ENCODE measurements at places on chromosomes 11 and 22. TPM values are rescaled to one million over a fixed set of nuclear protein-coding genes. Genes with fewer than 3 reads are reported as not detected.

DNA sequence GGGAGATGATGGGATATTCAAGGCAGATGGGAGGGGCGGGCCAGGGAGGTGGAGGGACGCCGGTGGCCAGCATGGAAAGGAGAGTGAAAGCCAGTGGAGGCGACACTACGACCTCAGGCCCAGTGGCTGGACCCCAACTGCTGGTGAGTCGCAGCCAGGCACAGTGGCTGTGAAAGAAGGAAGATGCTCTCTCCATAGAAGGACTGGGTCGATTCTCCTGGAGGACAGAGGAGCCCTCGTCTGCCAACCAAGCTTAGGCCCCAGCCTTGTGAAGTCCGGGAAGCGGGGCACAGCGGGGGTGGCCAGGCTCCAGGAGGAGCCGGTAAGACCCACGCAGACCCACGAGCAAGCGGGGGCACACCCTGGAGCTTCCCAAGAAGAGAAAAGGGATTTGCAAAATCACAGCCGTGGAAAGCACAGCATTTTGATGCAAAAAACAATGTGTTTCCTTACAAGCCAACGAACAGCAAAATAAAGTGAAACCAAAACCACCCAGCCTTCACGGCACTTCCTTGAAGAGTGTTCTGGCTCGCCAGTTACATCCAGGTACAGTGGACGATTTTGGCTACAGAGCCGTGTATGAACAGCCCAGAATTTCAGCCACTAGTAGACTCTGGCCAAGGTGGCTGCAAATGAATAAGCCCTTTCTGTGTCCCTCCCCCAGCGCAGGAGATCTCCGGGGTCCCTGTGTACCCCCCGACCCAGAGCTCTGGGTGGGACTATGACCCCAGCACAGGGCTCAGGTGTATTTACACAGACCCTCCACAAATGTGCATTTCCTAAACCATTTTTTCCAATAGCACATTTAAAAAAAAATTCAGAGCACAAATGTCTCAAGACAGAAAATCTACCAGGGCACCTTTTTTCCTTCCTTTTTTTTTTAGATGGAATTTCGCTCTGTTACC lies 96.9 kb downstream of the TRMU start:
- peak overlapping the region; percentile 86 for H3K27ac ChIP-seq
- peaks cover 1% of the 10 kb centered on the region for H3K36me3 ChIP-seq
- no peaks in the 10 kb centered on the region for H3K27me3 ChIP-seq
- peaks cover 10% of the 10 kb centered on the region for H3K4me1 ChIP-seq
- peak overlapping the region; percentile 82 for H3K4me3 ChIP-seq
- peak; percentile 37 for DNase-seq

DNA sequence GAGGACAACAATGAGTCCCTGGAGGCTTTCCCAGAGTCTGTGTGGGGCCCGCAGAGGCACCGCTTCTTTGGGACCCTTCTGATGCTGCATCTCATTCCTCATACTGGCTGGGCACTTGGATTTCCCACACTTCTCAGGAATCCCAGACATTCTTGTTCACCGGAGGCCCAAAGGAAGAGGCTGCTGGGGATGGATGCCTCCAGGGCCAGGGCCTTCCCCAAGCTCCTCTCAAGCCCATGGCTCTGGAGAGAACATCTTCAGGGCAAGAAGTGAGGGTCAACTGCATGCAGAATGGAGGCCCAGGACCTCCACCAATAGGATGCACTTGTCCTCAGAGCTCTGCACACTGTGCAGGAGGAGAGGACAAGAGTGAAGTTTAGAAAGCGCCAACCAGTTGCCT lies 34.6 kb downstream of the DKK3 start:
- H3K36me3 ChIP-seq, result no peaks in the 10 kb centered on the region
- no peaks in the 10 kb centered on the region for H3K4me1 ChIP-seq
- no peak for DNase-seq
- H3K27ac ChIP-seq, result no peak overlapping the region
- no peaks in the 10 kb centered on the region for H3K27me3 ChIP-seq
- no peak overlapping the region for H3K4me3 ChIP-seq

- H3K36me3 ChIP-seq, result peaks cover 9% of the 10 kb centered on the region
- DNase-seq, result no peak
- H3K4me1 ChIP-seq, result peaks cover 24% of the 10 kb centered on the region
- no peak overlapping the region for H3K4me3 ChIP-seq
These were observed 10.4 kb upstream of the MRPL17 start for GRCh38 chr11:6693342-6694228.

- no peak overlapping the region for H3K4me3 ChIP-seq
- peaks cover 3% of the 10 kb centered on the region for H3K27me3 ChIP-seq
These were observed 159.7 kb downstream of the FAT3 start for GRCh38 chr11:92384358-92384757.

DNA sequence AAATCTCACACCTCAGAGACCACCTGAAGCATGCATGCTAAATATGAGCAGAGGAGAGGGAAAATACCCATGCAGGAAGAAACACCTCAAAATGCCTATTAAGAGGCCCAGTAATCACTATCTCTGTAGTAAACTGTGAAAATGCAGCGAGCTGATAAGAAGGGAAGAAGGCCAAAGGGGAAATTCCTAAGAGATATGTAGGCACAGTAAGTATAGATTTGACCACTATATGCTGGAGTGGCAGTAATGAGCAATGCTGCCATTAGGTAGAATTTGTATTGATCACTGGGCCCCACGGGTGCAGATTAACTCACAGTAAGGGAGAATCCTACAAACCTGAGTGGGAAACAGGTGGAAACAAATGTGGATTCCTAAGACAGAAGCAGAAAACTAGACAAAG lies 1813.1 kb upstream of the RAG2 start:
- no peak overlapping the region for H3K27ac ChIP-seq
- no peak for DNase-seq
- H3K36me3 ChIP-seq, result no peaks in the 10 kb centered on the region
- H3K4me1 ChIP-seq, result no peaks in the 10 kb centered on the region

DNA sequence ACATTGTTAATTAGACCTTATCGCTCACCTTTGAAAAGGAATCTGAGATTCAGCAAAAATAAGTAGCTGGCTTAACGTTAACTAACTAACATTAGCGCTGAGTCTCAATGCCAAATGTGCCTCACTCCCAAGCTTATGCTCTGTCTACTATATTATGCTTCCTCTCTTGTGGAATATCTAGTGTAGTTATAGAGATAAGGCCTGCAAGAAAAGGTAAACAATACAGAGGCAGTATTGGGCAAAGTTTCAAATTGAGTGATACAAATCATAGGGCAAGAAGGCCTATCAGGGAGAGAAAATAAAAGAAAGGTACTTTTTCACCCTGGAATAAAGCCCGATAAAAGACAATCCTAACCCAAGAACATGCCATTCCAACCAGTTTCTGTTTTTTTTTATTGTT lies 61.6 kb upstream of the SLC17A6 start:
- no peak for DNase-seq
- H3K4me1 ChIP-seq, result no peaks in the 10 kb centered on the region
- no peaks in the 10 kb centered on the region for H3K36me3 ChIP-seq
- H3K27me3 ChIP-seq, result no peaks in the 10 kb centered on the region
- H3K4me3 ChIP-seq, result no peak overlapping the region
- no peak overlapping the region for H3K27ac ChIP-seq

DNA sequence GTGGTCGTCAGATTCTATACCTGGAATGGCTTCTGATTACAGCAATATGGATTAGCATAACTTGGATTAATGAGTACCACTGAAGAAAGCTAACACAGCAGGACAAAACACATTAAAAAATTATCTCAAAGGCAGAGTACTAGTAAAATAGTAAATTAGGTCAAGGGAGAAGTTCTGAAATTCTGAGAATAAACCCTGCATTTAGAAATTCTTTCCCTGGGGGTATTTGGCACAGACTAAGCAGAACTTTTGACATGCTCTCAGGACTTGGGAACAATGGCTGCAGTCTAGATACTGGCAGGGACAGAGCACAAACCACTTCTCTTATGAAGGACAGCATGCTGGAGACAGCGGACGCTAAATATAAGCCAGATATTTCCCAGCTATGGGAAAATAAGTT lies 85.6 kb upstream of the GRIA4 start:
- no peak overlapping the region for H3K4me3 ChIP-seq
- no peak for DNase-seq
- H3K36me3 ChIP-seq, result no peaks in the 10 kb centered on the region
- no peak overlapping the region for H3K27ac ChIP-seq
- no peaks in the 10 kb centered on the region for H3K4me1 ChIP-seq
- H3K27me3 ChIP-seq, result no peaks in the 10 kb centered on the region

- no peaks in the 10 kb centered on the region for H3K4me1 ChIP-seq
- no peak overlapping the region for H3K27ac ChIP-seq
- peaks cover 3% of the 10 kb centered on the region for H3K27me3 ChIP-seq
- H3K36me3 ChIP-seq, result no peaks in the 10 kb centered on the region
- no peak for DNase-seq
These were observed 349.7 kb downstream of the BUD13 start for GRCh38 chr11:116422956-116423600.

GRCh38 chr11:67270256-67271204 lies 4.3 kb downstream of the GRK2 start:
- peak overlapping the region; percentile 96 for H3K27ac ChIP-seq
- H3K36me3 ChIP-seq, result peaks cover 45% of the 10 kb centered on the region
- peak overlapping the region; percentile 96 for H3K4me3 ChIP-seq
- peaks cover 67% of the 10 kb centered on the region for H3K4me1 ChIP-seq
- DNase-seq, result no peak
- no peaks in the 10 kb centered on the region for H3K27me3 ChIP-seq

- no peak for DNase-seq
- H3K27ac ChIP-seq, result no peak overlapping the region
- peaks cover 1% of the 10 kb centered on the region for H3K36me3 ChIP-seq
- H3K27me3 ChIP-seq, result no peaks in the 10 kb centered on the region
These were observed 36.3 kb downstream of the PPP2R1B start for GRCh38 chr11:111729831-111730311.

- no peaks in the 10 kb centered on the region for H3K4me1 ChIP-seq
- no peaks in the 10 kb centered on the region for H3K27me3 ChIP-seq
- no peak for DNase-seq
- H3K4me3 ChIP-seq, result no peak overlapping the region
- no peaks in the 10 kb centered on the region for H3K36me3 ChIP-seq
- H3K27ac ChIP-seq, result no peak overlapping the region
These were observed 384.5 kb downstream of the TBC1D22A start for GRCh38 chr22:47146941-47147340.

DNA sequence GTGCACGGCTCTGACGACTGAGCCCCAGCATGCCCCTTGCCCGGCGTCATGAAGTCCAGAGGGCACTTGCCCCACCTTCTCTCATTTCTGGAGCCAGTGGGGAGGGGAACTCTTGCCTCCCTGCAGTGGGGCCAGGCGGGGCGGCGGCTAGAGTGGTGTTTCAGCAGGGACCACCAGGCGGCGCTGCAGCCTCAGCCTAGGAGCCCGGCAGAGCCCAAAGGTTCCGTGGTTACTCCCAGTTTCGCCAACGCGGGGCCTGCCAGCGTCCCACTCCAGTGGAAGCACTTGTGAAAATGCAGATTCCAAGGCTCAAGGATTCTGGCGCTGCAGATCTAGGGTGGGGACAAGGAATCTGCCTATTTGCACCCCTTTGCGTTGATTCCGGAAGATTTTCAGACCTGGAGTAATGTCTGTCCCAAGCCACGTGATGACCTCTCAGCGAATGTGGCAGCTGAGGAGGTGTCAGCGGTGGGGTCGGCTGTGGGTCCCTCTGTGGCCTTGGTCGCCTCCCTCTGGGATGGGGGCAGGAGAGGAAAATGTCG lies 55.7 kb downstream of the CD82 start:
- H3K27me3 ChIP-seq, result no peaks in the 10 kb centered on the region
- peaks cover 36% of the 10 kb centered on the region for H3K36me3 ChIP-seq
- peak; percentile 35 for DNase-seq
- H3K4me3 ChIP-seq, result no peak overlapping the region
- H3K4me1 ChIP-seq, result peaks cover 36% of the 10 kb centered on the region

- H3K27me3 ChIP-seq, result peaks cover 24% of the 10 kb centered on the region
- H3K4me3 ChIP-seq, result no peak overlapping the region
- H3K4me1 ChIP-seq, result no peaks in the 10 kb centered on the region
- DNase-seq, result no peak
- H3K27ac ChIP-seq, result no peak overlapping the region
- no peaks in the 10 kb centered on the region for H3K36me3 ChIP-seq
These were observed 111.2 kb downstream of the ZNF280B start for GRCh38 chr22:22397292-22397870.

DNA sequence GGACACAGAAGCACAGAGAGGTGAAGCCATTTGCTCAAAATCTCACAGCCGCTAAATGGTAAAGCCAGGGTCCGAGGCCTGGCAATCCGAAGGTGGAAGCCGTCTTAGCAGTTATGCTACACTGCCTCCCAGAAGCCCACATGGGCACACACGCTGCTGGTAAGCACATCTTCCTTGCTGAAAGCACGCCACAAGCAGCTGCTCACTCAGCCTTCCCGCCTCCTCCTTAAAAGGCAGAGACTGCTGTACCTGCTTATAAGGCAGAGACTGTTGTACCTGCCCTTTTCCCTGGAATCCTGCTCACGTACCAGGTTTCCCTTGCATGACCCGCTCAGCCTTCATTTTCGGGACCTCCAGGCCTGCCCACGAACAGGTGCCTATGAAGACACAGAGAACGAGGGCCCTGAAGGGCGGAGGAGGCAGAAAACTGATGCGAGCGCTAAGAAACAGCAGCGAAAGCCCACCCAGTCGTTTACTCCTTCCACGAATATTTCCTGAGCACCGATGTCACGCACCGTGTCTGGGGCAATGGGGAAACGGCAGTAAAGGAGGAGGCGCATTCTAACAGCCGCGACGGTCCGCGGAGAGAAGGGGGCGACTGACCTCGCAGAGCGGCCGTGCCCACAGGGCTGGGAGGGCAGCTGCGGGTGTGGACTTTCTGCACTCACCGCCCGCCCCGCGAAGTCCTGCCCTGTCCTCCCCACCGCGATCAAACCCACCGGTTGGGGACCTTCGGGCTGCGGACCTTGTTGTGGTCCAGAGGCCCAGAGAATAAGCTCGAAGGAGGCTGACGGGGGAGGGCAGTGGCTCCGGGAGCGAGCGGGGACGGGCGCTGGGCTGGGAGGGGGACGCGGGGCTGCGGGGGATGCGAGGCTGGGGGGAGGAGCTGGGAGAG lies 13.0 kb downstream of the SPATA19 start:
- no peak overlapping the region for H3K27ac ChIP-seq
- no peak for DNase-seq
- peaks cover 5% of the 10 kb centered on the region for H3K4me1 ChIP-seq

GRCh38 chr11:61092908-61093763 lies 9.2 kb upstream of the CD5 start:
- peaks cover 68% of the 10 kb centered on the region for H3K4me1 ChIP-seq
- peaks cover 19% of the 10 kb centered on the region for H3K36me3 ChIP-seq
- peak overlapping the region; percentile 96 for H3K4me3 ChIP-seq

- no peak for DNase-seq
- H3K27ac ChIP-seq, result no peak overlapping the region
- H3K36me3 ChIP-seq, result no peaks in the 10 kb centered on the region
- no peak overlapping the region for H3K4me3 ChIP-seq
- H3K27me3 ChIP-seq, result no peaks in the 10 kb centered on the region
These were observed 896.9 kb downstream of the KCNA4 start for GRCh38 chr11:29119707-29120618.

The PRG3 gene
- total RNA-seq, result not detected

The CDC42EP2 gene
- total RNA-seq, result 1.6 TPM

The ARHGAP8 gene
- total RNA-seq, result 0.61 TPM

The MGAT3 gene
- 1.2 TPM for total RNA-seq

The OSBP gene
- 41.7 TPM for total RNA-seq

The OR52E1 gene
- not detected for total RNA-seq

The CCDC157 gene
- total RNA-seq, result 2.4 TPM

Data from activated T-helper 1 cell treated with anti-CD3 and anti-CD28 coated beads, Interleukin-12 subunit alpha, Interleukin-12 subunit beta, Interleukin-2, Interleukin-4 antibody, amounts not matched to agents 30 ng/mL and 10 ng/mL and 1 ng/mL, durations not matched to agents 14 hours and 24 hours and 36 hours (primary cell).